ENCODE measurements at places on chromosomes 12 and 14. TPM values are rescaled to one million over a fixed set of nuclear protein-coding genes. Genes with fewer than 3 reads are reported as not detected.

Gene COX6A1
- 615 TPM for total RNA-seq

Gene KCNA5
- 0.34 TPM for total RNA-seq

Gene CLEC6A
- not detected for total RNA-seq

Gene TMEM52B
- total RNA-seq = 0.48 TPM

DNA sequence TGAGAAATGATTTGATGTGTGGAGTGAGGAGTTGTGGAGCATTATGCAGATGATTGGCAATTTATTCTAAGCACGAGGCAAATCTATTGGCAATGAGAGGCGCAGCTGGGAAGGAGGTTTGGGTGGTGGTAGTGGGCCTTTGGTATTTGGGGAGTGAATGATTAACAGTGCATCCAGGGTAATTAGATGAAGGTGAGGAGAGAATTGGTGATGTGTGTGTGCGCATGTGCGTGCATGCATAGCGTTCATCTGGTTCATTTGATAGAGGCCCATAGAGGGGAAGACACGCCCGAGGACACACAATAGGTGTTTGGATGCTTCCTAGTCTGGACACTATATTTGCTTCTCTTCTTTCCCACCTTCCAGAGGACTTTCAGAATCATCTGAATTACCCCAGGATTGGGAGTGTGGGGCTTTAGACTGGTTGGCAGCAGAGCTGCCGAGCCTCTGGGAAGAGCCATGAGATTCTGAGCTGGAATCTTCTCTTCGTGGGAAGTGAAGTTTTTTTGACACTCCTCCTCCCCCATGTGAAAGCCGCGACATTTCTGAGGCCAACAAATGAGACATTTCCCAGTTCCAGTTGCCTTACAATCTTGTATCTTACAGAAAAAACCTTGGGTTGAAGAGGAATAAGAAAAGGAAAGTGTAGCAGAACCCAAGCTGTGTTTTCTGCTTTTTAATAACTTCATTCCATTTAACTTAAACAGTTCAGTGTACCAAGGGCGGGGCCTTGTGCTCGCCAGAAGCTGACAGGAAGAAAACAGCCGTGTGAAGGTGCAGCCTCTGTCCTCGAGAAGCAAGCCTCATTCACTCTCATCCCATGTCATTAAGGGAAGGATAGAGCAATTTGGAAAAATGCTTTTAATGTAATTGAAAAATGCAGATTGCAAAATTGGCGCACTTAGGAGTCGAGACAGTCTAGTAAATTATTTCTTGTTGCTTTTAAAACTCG, 65.2 kb downstream of the SLC25A47 start:
- no peak for DNase-seq

DNA sequence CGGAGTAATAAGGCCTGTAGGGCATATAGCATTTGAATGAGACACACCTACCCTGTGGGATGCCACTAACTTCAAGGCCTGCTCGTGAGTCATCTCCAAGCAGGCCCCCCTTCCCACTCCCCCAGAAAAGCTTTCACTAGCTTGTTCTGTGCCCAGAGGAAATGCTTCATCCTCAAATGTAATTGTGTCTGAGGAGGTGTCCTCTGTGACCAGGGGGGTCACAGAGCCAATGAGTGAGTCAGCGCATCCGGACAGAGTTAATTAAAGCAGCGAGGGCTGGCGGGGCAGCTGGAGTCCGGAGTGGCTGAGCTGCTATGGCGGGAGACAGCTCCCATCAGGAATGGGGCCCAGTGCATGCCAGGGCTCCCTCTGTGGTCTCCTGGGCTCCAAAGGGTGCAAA, 27.0 kb upstream of the ESRRB start:
- peak; percentile 70 for DNase-seq

GRCh38 chr14:93789228-93790130, 1.2 kb upstream of the PRIMA1 start:
- DNase-seq = no peak

- no peak for DNase-seq
Measured at GRCh38 chr14:69887740-69888657, 8.8 kb downstream of the SMOC1 start.

GRCh38 chr14:32993921-32994320, 55.2 kb downstream of the NPAS3 start:
- DNase-seq = no peak

DNA sequence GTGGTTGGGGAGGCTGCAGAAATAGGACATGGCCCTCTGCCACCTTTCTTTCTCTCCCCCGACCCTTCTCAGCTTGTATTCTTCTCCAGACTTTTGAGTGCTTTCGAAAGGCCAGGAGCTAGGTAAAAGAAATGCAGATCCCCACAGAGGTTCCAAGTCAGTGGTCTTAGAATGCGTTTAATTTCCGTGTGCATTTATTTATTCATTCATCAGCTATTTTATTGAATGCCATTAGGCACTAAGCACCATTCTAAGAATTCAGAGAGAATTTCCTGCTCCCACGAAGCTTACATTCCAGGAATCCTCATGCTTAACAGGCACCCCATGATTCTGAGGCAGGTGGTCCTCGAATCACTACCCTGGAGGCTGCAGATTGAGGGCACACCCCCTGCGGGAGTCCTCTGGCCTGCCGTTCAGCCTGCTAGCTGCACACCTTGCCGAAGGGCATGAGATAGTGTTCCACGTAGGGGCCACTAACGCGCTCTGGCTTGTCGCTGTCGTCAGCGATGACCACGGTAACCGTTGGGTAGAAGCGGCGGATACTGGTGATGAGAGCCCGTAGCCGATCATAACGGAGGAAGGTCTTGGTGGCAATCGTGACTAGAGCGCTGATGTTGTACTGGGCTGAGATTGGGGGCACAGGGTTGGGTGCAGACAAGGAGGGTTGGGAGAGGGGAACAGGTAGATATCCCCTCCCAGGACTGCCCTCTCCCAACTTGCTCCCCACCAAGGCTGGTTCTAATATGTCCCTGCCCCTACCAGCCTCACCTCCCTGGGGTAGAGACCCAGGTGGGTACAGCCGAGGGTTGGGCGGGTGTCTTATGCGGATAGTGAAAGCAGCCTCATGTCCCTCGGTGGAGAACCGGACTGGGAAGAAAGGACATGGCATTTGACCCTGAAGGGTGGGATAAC, 4.5 kb downstream of the B4GALNT1 start:
- DNase-seq = no peak

- no peak for DNase-seq
Measured at GRCh38 chr14:51845811-51846210, 14.6 kb upstream of the GNG2 start.

- no peak for DNase-seq
Measured at GRCh38 chr12:52662093-52662917, 10.3 kb upstream of the KRT2 start.

GRCh38 chr14:105348169-105348944, 33.8 kb downstream of the PACS2 start:
- DNase-seq = no peak

GRCh38 chr14:30763891-30764290, 110.5 kb upstream of the COCH start:
- DNase-seq = no peak

- no peak for DNase-seq
Measured at GRCh38 chr12:131559517-131560516, 151.1 kb upstream of the SFSWAP start.
